Neural crest cell (in vitro differentiated cells): ENCODE measurements at places on chromosomes 7 and 10.

GRCh38 chr10:124232686-124233545 lies 139.5 kb upstream of the CHST15 start:
- DNase-seq, result no peak

DNA sequence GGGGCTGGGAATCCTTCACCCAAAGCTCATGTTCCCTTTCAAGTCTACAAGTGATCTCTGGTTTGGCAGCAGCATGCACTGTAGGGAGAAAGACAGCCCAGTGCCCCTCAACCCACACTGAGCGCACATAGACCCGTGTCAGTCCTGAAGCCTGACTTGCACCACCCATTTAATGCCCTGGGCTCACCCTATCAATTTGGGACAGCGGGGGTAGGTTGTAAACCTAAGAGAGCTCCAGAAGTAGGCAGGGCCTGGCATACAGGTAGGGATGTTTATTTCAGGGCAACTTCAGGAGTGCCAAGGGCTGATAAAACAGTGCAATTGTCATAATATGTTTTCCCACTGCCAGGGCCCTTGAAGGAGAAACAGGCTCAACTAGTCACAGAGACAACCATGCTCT lies 3.5 kb upstream of the ATP6V0E2 start:
- no peak for DNase-seq

- no peak for DNase-seq
Measured at GRCh38 chr7:33832271-33832721, 73.0 kb upstream of the BMPER start.

- DNase-seq, result no peak
Measured at GRCh38 chr10:34576797-34577196, 238.3 kb downstream of the PARD3 start.

- no peak for DNase-seq
Measured at GRCh38 chr7:103073989-103074518, 542 bp downstream of the FBXL13 start.

GRCh38 chr7:45324683-45325237 lies 167.2 kb downstream of the RAMP3 start:
- DNase-seq, result no peak

DNA sequence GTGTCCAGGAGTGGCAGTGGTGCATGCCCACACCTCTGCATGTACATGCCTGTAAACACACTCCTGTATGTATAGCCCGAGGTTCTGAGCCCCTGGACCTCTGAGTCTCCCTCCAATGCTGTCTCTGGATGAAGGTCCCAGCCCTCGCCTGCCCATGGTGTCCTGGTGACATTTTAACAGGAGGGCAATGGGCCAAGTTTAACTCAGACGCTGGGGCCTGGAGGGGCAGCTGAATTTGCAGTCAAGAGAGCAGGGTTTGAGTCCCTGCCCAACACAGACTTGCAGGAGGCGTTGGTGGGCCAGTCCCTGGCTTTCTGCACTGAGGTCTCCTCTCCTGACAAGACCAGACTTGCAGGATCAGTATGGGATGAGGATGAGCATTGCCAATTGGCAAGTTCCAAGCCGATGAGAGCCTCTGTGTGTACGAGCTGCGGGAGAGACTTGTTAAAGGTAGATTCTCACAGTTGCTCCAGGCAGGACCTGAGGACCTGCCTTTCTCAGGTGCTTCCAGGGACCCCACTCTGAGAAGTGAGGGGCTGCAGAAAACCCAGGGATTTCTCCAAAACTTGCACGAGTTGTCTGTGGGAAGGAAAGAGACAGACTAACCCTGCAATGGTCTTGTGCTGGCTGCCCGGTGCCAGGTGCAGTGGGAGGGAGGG lies 141.9 kb downstream of the ELFN1 start:
- DNase-seq, result no peak

GRCh38 chr10:130882906-130883305 lies 428.6 kb downstream of the TCERG1L start:
- DNase-seq, result no peak

DNA sequence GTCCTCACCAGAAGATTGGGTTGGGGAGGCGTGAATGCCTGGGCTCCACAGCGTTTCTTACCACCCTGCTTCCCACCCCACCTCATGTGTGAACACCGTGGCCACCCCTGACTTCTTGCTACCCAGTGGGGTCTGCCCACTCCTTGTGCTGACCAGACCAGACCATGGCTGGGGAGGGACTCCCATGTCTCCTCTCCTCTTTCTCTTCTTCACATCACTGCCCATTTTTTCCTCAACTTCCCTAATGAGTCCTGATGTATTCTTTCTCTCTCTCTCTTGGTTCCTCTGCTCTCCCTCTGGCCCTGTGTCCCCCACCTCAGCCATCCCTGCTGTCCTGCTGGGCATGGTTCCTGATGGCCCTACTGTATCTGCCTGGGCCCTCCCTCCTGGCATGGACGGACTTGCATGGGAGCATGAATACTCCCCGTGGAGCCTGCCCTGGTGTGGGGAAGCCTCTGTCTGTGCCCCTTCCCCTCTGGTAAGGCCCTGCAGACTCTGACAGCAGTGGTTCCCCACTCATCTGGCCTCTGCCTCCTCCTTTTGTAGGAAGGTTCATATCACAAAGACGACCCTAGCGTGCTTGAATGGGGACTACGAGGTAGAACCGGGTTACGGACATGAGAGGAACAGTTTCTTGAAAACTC lies 85.5 kb downstream of the ADCY1 start:
- no peak for DNase-seq

DNA sequence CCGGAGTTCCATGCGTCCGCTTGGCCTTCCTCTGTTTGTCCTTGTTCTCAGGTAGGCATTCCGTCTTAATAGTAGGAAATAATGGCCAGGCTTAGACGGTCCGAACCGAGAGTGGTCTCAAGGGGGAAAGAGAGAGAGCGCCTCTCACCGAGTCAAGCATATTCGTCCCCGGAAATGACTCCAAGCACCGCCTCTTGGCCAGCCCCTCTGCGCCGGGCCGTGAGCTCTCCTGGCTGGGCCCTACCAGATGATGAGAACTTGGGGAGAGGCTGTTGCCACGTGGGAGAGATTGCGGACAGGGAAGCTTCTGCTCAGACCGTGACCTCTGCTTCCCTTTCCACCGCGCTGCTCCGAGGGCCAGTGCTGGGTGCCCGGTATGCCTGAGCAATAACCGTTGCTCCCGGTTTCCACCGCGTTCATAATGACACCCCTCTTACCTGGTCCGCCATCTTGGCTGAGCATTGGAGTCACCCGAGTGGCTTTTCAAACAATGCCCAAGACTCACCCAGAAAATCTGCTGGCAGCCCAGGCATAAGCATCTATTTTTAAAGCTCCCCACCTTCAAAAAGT lies 251.1 kb upstream of the SHH start:
- no peak for DNase-seq

GRCh38 chr10:121188005-121188404 lies 336.8 kb downstream of the WDR11 start:
- DNase-seq, result no peak

DNA sequence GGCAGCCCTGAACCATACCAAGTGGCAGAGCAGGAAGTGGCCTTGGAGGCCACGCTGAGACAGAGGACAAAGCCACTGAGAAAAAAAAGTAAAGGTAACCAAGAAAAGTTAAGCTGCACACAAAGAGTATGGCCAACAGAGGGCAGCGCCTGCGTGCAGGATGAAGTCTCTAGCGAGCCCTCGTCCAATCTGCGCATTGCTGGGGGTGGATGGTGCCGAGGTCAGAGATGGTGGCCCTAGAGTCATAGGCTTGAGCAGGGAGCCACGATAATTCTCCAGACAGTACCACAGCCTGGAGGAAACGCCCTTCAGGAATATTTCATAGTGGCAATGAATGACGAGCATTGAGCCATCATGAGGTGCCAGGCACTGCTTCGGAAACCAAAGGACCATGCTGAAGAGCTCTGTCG lies 9.7 kb downstream of the ATP6V0E2 start:
- peak; percentile 45 for DNase-seq

DNA sequence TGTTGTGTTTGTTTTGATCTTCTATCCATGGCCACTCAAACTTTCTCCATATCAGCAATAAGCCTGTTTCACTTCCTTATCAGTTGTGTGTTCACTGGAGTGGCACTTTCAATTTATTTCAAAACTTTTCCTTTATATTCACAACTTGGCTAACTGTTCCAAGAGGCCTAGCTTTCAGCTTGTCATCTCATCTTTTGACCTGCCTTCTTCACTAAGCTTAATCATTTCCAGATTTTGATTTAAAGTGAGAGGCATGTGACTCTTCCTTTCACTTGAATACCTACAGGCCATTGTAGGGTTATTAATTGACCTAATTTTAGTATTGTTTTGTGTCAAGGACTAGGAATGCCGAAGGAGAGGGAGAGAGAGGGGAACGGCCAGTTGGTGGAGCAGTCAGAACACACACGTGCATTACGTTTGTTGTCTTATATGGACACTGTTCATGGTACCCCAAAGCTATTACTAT lies 5.5 kb upstream of the GNAT3 start:
- no peak for DNase-seq

DNA sequence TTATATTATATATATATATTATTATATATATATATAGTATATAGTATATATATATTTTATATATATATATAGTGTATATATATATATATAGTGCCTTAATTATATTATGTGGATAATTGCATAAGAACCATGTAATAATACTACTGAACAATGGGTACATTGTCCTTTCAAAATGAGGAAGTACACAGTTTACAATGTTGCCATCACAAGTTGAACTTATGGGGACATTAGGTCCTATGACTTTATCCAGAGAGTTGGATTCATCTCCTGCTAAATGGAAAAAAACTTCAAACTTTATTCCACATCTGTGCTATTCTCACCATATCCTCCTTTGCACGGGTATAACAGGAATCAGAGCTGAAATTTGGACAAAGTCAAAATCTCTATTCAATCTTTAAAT lies 105.0 kb upstream of the AGR3 start:
- DNase-seq, result no peak

DNA sequence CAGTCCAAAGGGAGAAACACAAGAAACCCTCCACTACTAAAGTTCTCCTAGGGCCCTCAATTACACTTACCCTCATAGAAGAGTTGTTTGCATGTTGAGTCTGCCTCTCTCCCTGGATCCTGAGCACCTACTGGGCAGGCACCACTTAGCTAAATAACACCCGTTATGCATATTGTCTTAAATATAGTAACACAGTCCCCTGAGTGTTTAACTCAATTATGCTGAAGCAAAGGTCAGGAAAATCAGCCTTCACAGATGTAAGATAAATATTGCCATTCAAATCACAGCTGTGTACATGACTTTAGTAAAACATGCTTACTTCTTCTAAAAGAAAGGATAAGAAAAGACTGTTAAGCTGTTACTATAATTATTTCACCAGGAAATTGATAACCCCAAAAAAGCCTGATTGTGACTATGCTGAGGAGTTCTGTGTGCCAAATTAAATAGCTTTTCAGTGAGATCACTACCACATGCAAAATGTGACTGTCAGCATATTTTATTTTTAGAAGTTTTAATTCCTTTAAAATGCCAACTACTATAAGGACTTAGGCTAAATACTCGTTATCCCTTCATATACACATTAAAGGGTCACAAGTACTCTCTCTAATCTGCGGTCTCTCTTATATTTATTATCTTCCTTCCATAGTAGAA lies 733.9 kb upstream of the PHF14 start:
- no peak for DNase-seq

- no peak for DNase-seq
Measured at GRCh38 chr10:6347391-6347951, 144.7 kb downstream of the PFKFB3 start.

GRCh38 chr10:131532745-131533341 lies 221.3 kb upstream of the TCERG1L start:
- DNase-seq, result no peak

GRCh38 chr7:94655126-94655847 lies 646 bp downstream of the SGCE start:
- peak; percentile 26 for DNase-seq

DNA sequence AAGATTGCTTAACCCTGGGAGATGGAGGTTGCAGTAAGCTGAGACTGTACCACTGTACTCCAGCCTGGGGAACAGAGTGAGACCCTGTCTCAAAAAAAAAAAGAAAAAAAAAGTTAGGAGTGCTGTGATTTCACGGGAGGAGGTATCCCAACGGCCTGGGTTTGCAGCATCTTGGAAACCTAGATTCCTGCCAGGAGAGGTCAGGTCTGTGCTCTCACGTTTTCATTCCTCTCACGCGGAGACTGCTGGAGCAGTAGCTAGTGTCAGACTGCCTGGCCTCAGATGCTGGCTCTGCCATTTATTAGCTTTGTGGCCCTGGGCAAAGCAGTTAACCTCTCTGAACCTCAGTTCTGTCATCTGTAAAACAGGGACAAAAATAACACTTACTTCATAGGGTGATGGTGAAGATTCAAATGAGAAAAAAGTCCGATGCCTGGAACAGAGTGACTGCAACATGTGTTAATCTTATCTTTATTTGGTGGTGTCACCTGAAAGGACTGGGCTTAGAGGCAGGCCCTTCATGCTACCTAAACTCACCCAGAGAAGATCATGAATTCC lies 94.9 kb downstream of the GAD2 start:
- DNase-seq, result no peak

GRCh38 chr7:46009211-46009610 lies 88.1 kb upstream of the IGFBP3 start:
- DNase-seq, result no peak

DNA sequence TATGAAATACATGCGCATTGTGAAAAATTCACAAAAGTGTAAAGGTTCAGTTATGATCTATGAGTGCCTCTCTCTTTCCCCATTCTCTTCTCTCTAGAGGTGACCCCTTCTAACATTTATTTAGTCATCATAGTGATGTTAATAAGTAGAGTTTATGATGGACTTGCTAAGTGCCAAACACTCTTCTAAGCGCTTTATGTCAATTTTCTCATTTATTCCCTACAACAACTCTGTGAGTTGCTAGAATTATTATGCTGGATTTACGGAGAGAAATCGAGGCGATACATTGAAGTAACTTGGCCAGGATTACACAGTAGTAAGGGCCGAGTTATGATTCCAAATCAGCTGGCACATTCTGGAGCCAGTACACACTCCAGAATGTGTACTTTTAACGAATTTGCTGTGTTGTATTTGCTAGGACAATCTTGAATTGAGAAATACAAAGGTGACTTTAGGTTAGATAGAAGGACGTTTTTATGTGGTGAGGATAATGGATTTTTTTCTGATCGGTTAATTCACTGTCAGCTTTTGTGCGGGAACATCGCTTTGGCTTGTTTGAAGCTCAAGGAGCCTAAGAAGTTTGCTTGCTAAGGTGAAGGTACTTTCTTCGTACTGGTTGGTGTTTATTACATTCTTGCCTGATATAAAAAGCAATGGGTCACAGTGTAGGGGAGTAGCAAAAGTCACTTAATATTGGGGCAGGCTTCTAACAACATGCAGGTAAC lies 1.4 kb downstream of the ATRNL1 start:
- DNase-seq, result no peak

GRCh38 chr7:25303281-25304181 lies 75.2 kb upstream of the NPVF start:
- DNase-seq, result no peak

GRCh38 chr7:131532570-131533091 lies 23.8 kb downstream of the PODXL start:
- no peak for DNase-seq
